CD4-positive, alpha-beta T cell treated with Interleukin-15 for 4 hours (primary cell): ENCODE measurements at places on chromosomes 5 and 9.

DNA sequence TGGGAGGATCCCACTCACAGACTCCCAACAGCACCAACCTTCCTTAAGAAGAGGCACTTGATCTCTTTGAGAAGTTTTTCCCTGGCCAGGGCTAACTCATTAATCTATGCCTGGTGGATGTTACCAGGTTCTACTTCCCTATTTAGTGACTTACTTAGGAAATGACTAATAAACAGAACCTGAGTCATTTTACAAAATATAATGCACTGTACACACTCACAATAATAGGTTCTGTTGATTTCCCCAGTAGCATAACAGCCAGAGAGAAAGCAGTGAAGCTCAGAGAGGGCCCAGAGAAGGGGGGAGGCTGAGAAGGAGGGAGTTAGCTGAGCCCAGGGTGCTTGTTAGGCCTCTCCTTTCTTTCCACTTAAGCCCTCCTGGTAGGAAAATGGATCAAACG is 27.1 kb downstream of the FRMD3 start:
- DNase-seq, result no peak

DNA sequence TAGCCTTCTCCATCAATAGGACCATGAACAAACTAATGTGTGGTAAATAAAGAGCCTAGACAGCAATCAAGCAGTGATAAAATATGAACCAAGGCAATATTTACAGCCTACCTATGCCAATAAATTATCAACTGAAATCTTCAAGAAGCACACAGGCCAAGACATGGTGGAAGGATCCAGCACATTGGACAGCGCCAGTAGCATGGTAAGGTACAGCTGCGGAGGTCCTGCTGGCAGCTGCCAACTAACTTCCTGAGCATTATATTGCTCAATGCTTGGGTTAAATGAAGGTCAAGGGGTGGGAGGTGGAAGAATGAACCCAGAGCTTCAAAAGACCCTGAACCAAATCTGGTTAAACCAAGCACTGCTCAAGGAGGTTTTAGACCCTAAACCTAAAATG is 16.5 kb upstream of the SPDL1 start:
- DNase-seq, result no peak

GRCh38 chr5:174573221-174573994 is 151.0 kb upstream of the MSX2 start:
- DNase-seq, result no peak

DNA sequence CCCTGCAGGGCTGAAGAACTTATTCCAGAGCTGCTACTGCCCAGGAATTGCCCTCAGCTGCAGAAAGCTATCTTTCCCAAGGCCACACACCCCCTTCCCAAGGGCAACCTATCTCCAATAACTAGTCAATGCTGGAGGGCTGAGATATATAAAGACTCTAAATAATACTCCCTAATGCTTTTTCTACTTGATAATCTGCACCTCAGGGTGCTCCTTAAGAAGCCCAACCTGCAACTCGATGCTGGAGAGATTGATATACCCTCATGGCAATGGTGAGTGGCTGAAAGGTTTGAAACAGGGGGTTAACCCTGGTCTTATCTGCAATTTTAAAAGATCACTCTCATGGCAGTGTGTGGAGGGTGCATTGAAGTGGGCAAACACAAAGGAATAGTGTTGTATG is 142.7 kb upstream of the APC start:
- DNase-seq, result no peak

GRCh38 chr9:128628471-128629048 is 28.1 kb downstream of the DYNC2I2 start:
- DNase-seq, result no peak

DNA sequence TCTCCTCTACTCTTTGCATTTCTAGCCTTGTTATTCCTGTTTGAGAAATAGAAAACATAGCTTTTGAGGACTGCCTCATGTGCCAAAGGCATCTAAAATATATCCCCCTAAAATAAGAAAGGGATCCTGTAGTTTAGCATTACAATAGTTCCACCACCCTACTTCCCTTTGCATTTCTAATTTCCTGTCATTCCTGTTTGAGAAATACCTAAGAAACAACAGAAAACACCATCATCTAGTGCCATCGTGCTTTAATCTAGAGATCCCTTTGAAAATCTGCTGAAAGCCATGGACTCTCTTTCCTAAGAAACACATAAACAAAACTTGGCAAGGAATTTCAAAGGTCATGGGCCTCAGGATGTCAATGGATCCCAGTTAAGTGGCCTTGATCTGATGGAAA is 7.5 kb downstream of the CLK4 start:
- no peak for DNase-seq

DNA sequence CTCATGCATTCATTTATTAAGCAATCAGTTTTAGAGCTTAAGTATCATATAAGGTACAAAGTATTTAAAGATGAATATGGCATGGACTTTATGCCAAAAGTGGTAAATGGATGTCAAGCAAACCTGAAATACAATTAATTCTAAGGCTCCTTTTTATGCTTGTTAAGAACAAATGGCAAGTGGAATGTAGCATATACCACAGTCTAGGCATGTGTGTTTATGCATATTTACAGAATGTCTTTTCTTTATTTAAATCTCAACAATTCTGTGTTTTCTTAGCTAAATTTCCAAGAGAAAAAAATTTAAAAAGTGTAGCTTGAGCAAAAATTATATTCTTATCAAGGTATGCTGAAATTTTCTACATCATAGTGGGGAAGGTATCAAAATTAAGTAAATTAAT is 39.8 kb downstream of the MPDZ start:
- DNase-seq, result no peak

- no peak for DNase-seq
Observed at GRCh38 chr5:123344816-123345426, 78.3 kb downstream of the CEP120 start.

GRCh38 chr5:151051931-151052608 is 28.8 kb downstream of the TNIP1 start:
- DNase-seq, result no peak

GRCh38 chr9:86185872-86186271 is 73.6 kb downstream of the C9orf153 start:
- DNase-seq, result no peak

- no peak for DNase-seq
Observed at GRCh38 chr5:32707418-32707997, 3.6 kb upstream of the NPR3 start.

DNA sequence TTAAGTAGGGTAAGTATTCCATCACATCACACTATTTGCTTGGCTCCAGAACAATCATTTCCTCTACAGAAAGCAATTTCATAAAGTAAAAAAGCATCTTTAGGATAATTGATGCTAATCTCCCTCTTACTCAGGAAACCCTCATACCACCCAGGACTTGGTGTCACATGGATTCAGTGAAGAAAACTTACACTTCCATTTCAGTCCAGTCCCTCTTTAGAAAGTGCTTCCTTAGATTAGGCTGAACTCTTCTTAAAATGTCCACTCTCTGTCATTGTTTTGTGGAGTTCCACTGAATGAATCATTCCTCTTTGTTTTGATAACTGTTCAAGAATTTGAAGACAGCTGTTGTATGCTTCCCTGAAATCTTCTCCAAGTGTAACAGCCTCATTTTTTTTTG is 144.0 kb upstream of the ZNF462 start:
- no peak for DNase-seq

- no peak for DNase-seq
Observed at GRCh38 chr5:154868702-154869101, 10.3 kb downstream of the CNOT8 start.

- no peak for DNase-seq
Observed at GRCh38 chr5:149413477-149414210, 34.6 kb upstream of the IL17B start.

DNA sequence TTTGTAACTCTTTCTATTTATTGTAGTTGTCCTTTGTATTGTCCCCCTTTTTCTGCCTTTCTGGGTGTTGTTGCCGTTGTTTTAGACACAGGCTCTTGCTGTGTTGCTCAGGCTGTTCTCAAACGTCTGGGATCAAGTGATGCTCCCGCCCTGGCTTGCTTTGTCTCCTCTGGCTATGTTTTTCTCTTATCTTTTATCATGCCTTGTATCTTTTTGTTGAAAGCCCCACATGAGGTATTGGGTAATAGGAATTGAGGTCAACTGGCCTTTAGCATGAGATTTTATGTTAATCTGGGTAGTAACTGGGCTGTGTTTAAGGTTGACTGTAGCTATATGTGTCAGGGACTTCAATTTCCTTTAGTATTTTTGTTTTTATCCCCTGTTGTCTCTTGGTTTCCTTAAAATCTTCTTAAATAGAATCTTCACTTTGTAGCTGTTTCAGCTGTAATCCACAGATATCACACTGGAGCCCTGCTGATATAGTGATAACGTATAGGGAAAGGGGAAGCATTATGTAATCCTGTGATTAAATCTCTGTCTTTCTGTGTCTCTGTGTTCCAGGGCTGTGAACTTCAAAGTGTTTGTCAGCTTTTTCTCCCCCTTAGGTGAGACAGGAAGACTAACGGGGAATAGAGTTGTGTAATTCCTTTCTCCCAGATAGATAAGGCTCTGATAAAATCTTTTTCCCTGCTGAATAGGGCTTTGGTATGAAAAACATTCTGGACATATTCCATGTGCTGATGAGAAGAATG is 25.9 kb upstream of the CACNA1B start:
- no peak for DNase-seq

GRCh38 chr5:109053995-109054417 is 306.3 kb downstream of the FER start:
- no peak for DNase-seq

- DNase-seq, result peak; percentile 39
Observed at GRCh38 chr5:137751869-137752491, 2.2 kb downstream of the HNRNPA0 start.

GRCh38 chr5:43245724-43246385 is 53.8 kb downstream of the NIM1K start:
- no peak for DNase-seq

DNA sequence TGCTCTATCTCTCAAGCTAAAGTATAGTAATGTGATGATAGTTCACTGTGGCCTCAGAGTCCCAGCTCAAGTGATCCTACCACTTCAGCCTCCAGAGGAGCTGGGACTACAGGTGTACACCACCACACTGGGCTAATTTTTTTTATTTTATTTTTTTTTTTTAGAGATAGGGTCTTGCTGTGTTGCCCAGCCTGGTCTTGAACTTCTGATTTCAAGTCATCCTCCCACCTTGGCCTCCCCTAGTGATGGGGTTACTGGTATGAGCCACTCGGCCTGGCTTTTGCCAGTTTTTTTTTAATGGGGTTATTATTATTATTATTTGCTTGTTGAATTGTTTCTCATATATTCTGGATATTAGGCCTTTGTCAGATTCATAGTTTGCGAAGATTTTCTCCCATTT is 13.2 kb downstream of the FAF2 start:
- DNase-seq, result no peak

- no peak for DNase-seq
Observed at GRCh38 chr9:81687521-81688261, 1.7 kb downstream of the TLE1 start.

GRCh38 chr5:34743878-34744277 is 87.8 kb downstream of the RAI14 start:
- DNase-seq, result no peak

- DNase-seq, result no peak
Observed at GRCh38 chr5:96337048-96337781, 95.8 kb downstream of the PCSK1 start.

- peak; percentile 22 for DNase-seq
Observed at GRCh38 chr9:124133727-124134126, 122.2 kb downstream of the LHX2 start.

DNA sequence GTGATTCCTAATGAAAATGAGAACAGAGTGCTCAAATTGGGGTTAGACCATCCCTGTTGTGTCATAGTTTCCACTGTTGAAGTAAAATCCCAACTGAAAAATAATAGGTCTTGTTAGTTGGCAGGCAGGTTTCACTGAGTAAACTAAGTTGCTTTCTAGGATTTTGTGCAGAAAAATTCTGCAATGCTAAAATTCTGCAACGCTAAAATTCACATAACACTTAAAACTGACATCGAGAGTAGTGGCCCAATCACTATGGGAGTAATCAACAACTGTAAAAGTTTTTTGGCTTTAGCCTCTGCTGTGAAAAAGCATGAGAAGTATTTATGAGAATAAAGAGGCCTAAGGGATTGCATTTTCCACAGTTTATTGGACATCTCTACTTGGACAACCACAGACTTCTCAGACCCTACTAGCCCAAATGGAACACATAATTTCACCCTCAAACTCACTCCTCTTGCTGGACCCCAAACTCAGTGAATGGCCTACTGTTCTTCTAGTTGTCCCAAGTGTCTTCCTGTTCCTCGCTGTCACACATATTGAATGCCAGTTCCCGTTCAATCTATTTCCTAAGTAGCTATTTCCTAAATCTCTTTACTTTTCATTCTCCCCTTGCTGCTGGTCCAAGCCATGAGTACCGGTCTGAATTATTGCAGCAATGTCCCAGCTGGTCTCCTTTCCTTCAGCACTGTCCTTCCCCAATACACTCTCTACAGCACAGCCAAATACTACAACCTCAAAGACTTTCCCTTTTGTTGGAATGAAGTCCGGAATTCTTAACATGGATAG is 355.4 kb downstream of the PDE4D start:
- DNase-seq, result no peak

DNA sequence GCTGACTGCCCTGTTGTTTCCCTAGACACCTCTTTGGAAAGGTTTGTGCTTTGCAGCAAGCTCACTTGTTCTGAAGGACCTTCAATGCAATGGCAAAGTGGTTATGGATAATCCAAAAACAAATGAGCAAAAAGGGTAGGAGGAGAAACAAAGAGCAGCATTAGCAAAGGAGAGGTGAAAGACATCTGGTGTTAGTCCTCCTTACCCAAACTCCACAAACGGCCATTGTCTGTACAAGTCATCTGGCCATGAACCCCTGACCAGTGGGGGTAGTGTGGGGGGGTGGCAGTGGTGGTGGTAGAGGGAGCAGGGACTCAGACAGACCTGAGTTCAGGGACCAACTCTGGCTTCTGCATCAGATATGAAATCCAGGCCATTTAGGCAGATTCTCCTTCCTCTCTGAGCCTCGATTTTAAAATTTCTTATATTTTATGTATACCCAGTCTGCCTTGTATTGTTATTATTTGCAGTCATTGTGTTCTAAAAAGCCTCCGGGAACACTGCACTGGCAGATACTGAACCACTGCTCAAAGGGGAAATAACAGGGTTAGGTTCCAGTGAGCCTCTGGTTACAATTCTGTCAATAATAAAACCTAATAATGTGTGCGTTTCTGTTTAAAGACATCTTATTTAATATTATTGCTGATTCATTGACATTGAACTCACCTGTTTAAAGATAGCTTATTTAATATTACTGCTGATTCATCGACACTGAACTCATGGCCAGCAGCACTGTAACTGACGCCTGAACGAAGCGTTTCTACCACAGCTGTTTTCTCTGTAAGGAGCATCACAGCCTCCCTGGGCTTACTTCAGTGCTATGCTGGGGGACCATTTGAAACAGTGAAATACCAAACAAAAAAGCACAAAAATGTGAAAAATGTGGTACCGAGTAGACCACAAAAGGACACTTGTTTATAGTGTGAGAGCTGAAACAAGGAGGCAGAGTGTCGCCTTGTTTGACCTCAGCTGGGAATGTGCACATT is 156.0 kb downstream of the SEC61B start:
- DNase-seq, result no peak

GRCh38 chr5:71957292-71957898 is 149.9 kb upstream of the MAP1B start:
- DNase-seq, result no peak

GRCh38 chr5:125409234-125409860 is 662.9 kb upstream of the ZNF608 start:
- no peak for DNase-seq
